ENCODE measurements at places on chromosomes 13 and 19.

GRCh38 chr13:28464861-28465460 lies 30.0 kb downstream of the FLT1 start:
- no peak for DNase-seq

- DNase-seq = peak; percentile 67
Observed at GRCh38 chr19:45693106-45693788, 781 bp downstream of the QPCTL start.

DNA sequence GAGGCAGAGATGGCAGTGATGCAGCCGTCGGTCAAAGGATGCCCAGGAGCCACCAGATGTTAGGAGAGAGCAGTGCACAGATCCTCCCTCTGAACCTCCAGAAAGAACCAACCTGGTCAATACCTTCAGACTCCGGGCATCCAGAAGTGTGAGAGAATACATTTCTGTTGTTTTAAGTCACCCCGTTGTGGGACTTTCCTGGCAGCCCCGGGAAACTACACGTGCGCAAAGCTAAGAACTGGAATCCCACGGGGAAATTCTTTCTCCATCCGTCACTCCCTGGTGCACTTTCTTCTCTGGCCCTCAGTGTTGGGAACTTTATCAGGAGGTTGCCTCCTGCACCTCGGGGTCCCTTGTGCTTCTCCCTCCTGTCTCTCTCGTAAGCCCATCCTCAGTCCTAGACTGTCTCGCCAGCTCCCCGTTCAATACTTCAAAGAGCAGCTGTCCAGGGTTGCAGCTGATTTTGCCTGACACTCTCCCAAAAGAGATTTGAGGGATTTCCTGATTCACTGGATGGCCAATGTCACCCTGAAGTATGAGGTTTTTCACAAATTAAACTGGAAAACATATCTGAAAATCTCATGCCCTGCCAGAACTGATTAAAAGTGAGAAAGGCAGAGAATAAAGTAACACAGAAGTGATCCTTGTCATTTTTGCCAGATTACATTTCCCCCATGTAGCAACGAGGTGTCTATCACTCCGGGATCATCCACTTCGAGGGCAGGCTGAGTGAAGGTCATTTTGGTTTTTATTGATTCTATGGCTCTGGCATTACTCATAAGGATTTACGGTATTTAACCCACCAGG lies 136.8 kb downstream of the DCT start:
- DNase-seq = no peak

- no peak for DNase-seq
Observed at GRCh38 chr13:59392328-59392727, 771.4 kb downstream of the DIAPH3 start.

- DNase-seq = no peak
Observed at GRCh38 chr19:16148443-16149229, 5.2 kb downstream of the HSH2D start.

DNA sequence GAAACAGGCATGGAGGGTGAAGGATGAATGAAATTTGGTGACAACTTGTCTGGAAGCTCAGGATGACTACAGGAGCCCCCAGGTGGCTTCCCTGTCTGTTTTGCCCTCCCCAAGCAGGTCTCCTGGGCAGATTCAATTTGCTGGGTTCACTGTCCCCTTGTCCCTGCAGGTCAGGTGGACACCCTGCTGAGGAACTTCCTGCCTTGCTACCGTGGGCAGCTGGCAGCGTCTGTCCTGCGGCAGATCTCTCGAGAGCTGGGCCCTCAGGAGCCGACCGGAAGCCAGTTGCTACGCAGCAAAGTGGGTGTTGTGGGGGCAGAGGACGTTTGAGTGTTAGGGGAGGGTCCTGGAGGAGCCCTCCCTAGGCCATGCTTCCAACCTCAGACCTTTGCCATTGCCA lies 19.1 kb downstream of the PGLS start:
- no peak for DNase-seq
